ENCODE measurements at places on chromosomes 4 and X.
A peak's percentile ranks its signal among the peaks of the same experiment; 100 is the strongest.

DNA sequence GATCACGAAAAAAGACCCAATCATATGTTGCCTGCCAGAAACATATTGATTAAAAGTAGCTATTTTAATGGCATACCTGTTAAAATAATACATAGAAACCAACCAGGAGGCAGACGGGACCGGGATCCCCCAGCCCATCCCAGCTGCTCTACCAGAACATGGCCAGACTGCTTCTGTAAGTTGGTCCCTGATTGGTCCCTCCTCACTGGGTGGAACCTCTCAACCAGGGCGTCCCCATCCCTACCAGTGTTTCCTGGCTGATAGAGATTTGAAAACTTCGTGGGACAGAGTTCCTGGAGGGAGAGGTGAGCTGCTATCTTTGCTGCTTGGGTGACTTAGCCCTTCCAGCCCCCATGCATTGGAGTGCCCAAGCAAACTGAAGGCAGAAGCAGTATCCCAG, 256.2 kb downstream of the TRAM1L1 start:
- no peak for DNase-seq

- no peak for DNase-seq
These were observed 27.4 kb downstream of the HOPX start for GRCh38 chr4:56653461-56654237.

DNA sequence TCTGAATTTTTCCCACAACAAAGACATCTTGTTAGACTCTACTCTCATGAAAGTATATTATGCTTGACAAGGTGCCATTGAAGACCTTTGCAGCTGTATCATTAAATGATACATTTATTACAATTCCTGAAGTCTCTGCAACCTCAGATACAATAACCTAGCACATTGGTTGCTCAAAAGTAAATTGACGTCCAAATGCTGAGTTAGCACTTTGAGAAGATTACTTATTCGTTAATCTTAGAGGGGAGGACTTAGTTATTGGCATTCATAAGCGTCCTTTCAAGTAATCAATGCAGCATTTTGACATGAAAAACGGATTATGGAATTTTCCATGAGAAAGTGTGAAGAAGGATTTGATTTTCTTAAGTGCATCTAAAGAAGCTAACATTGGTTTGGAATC, 151.6 kb downstream of the ARSF start:
- no peak for DNase-seq

GRCh38 chr4:21848021-21848420, 100.6 kb downstream of the KCNIP4 start:
- DNase-seq: peak; percentile 91

DNA sequence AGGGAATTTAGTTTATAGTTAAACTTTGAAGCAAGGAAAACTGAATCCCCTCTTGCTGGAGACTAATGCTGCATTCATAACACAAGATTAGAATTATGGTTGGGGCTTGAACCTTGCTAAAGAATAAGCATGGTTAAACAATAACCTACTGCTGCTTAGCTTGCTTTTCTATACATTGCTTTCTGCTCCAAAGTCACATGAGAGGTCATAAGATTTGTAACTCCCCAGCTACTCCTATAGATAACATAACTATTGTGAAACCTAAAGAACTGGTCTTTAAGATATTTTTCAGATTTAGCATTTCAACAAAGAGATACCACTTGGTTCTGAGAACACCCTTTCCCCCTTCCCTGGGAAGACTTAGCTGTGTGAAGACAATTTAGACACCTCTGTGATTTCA, 17.1 kb upstream of the HADH start:
- no peak for DNase-seq

DNA sequence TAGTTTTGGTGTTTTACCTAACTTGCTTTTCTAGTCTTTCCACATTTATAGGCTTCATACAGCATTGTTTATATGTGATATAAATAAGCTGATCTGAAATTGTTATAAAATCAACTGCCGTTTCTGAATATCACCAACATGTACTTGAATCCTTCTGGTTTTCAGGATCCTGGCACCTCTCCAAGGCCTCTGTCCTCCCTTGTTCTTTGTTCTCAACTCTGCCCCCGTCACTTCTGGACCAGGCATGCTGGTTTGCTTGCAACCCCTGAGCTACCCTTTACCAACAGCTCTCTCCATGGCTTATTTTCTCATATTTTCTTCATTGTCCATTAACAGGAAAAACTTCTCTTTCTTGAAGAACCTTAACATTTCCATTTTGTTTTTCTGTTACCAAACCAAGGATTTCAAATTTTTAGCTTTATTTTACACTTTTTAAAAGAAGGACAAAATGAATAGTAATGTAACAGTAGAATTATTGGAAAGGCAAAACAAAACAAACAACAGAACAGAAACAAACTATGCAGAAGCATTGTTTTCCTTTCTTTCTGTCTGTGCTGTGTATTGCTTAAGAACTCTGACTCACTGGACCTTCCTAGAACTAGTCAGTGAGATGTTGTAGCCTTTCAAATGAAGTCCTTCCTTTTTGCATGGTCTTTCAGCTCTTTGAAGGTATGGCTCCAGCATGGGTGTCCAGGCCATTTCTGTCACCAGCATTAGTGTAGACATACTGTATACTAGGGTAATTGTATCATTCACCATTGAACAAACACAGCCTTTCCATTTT, 44.8 kb downstream of the BANK1 start:
- DNase-seq: no peak

DNA sequence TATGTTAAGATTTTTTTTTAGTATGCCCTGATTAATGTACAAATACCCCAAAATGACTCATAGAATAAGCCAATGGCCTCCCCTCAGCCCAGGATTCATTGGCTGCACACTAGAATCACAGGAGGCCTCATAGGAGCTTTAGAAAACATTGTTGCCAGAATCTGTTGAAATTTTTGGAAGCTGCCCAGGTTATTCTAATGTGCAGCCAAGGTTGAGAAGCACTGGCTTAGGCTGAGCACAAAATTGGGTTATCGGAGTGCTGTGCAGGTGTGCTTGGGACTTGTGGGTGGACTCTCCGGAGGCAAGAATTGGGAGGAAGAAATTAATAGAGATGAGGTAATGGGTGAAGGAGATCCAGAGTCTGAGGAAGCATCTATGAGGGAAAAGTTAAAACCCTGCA, 41.3 kb upstream of the VCX start:
- no peak for DNase-seq

DNA sequence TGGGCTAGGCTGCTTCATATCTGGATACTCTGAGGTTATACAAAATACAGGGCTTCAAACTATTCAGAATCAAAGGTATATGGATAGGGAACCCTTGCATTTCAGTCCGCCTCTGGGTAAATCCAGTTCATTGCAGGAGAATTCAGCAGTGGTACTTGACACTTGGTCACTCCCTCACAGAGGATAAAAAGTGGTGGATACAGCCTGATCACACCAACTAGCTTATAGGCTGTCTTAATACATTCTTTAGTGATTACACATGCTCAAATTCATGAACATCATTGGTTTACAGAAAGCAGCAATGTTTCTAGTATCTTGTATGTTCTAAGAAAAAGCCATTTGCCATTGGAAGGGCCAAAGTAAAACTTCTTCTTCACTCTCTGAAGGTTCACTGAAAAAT, 104.8 kb upstream of the PDE5A start:
- DNase-seq: no peak

GRCh38 chr4:155582971-155583437, 83.6 kb upstream of the GUCY1A1 start:
- no peak for DNase-seq

GRCh38 chrX:4661771-4662170, 948.3 kb upstream of the PRKX start:
- no peak for DNase-seq

DNA sequence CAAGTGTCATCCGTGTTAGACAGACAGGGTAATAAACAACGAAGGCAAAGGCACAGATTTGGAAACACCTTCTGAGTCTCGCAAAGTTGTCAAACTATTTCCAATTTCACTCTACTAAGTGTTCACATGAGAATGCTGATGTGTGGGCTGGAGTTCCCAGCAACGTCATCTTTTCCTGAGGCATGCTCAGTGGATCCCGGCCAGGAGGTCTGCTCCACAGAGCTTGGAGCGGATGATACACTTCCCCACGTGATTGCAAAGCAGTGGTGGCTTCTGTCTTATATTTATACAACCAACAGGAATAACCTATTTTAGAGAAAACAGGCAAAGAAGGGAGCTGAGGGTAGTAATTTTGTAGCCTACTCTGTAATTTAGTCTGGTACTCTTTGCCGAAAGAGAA, 40.1 kb upstream of the PDK3 start:
- no peak for DNase-seq

GRCh38 chr4:169823685-169824084, 65.9 kb upstream of the HPF1 start:
- DNase-seq: no peak

DNA sequence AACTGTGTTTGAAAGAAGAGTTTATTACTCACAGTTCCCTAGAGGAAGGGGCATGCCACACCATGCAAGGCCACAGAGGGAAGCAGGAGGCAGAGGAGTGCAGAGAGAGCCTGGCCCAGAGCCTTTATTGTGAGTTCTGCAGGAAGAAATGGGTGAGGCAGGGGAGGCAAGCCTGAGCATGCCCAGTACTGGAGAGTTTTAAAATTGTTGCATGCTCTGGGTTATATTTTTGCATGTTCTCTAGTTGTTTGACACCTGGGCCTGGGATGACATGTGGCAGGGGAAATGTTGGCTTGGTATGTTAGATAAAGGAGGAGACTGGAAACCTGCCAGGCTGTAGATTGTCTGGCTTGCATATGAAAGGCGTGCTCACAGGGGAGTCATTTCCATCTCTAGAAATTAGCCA, 19.7 kb upstream of the CRMP1 start:
- no peak for DNase-seq

DNA sequence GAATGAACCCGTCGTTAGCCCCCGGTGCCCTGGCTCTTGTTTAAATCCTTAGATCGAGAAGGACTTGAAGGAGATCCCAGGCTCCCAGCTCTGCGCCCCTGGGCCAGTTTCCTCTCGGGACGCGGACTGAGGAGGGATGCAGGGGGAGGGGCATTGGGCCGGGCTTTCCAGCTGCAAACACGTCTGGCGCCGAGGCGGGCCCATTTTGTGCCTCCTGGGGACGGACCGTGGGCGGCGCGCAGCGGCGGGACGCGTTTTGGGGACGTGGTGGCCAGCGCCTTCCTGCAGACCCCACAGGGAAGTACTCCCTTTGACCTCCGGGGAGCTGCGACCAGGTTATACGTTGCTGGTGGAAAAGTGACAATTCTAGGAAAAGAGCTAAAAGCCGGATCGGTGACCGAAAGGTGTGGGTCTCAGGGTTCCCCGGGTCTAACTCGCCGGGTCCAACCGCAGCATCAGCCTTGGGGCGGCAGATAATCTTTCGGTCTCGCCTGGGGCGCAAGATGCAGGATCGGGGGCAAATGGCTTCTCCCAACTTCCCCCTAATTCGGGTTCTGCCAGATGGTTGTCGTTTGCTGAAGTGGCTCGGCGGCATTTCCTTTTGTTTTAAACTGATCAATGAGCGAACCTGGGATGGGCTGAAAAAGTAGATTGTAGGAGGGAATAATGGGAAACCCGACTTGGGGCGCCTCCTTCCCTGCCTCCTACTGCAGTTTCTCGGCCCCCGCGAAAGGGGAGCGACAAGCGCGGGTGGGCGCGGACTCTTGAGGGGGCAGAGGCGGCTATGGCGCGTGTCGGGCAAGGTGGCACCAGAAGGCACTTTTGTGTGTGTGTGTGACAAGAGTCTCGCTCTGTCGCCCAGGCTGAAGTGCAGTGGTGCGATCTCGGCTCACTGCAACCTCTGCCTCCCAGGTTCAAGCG, 2.9 kb downstream of the PDGFRA start:
- peak; percentile 37 for DNase-seq

GRCh38 chr4:76950052-76950955, 752 bp downstream of the SEPTIN11 start:
- peak; percentile 45 for DNase-seq

DNA sequence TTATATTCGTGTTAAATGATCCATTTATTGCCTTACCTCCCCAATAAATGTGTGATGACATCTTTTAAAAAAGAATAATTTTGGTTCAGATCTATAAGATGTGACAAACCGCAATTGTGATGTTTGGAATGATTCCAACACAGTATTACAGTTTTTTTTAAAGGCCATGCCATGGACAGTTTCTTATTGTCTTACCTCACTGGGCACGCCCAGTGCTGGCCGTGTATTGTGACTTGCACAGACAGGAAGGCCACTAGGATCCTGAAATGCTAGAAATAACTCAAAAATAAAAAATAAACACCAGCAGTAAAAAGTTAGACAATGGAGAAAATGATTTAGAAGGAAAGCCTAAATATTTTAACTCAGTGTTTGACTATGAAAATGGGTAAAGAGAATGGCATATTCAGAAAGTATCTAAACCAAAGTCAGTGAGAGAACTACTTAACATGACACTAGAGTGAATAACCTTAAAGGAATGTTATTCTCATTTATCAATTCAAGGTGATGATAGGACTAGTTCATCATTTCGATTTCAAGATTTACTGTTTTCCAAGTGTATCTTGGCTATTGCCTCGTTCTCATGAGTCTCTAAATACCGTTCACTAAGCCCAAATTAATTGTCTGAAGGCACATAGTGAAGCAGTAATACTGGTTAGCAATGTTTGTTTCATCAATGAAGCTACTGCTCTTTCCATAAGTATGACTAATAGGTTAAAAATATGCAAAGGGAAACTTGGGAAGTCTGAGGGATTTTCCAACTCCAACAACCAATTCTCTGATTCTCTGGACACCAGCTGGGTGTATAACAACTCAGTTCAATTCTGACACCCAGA, 46.1 kb upstream of the VEGFC start:
- no peak for DNase-seq

DNA sequence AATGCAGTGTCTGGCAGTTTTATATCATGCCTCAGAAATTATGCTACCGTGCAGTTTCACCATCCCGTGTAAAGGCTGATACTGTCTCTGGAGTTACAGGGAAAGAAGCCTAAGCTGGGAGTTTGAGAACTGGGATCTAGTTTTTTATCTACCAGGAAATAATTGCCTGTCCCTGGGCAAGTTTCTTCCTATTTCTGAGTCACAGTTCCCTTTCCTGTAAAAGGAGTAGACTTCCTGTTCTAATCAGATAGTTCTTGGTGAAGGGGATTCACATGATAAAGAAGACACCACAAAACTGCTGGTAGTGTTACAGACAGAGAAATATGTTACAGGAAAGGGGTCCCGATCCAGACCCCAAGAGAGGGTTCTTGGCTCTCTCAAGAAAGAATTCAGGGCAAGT, 17.1 kb downstream of the HERC3 start:
- DNase-seq: no peak

DNA sequence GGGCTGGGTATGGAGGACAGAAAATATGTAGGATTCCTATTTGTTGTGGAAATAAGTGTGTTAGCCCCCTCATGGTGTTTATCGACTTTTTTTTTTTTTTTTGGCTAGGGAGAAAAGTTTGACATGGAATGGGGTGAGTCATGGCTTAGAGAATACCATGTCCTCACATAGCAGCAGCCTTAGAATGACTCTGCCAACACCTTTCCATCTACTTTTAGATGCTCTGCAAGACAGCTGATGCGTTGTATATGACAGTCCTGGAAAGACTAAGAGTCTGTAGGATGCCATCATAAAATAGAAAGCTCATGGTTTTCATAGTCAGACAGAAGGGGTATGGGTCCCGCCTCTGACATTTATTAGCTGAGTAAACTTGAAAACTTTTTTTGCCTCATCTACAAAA, 37.7 kb downstream of the MTTP start:
- no peak for DNase-seq
